ENCODE measurements at places on chromosomes 1 and 21.

- DNase-seq, result no peak
Observed at GRCh38 chr1:18284805-18285537, 177.4 kb downstream of the IGSF21 start.

DNA sequence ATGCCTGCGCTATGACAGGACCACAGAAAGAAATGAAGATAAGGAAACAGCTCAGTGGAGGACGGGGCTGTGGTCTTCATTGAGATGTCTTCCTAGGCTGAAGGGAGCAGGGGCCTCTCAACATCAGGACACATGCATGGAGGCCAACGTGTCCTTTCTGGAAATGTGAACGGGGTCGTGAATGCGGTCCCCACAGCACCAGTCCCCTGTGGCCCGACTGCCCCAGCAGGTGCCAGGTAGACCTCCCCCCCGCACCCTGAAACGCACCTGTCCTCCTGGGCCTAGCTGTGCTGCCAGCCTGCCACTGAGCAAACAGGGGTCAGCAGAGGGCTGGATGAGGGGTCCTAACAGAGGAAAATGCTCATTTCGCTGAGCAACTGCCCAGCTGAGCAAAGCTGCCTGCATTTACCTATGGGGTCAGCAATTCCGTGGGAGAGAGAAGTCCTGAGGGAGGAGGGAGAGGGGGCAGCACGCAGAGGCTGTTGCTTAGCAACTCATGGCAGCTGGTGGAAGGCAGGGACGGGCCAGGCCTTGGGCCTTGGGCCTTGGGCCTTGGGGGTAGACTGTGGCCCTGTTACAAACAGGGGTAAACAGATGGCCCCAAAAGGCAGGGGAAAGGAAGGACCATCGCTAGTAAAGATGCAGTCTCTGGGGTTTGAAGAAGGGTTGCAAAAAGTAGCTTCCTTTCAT is 77.4 kb downstream of the NPHP4 start:
- DNase-seq, result no peak

DNA sequence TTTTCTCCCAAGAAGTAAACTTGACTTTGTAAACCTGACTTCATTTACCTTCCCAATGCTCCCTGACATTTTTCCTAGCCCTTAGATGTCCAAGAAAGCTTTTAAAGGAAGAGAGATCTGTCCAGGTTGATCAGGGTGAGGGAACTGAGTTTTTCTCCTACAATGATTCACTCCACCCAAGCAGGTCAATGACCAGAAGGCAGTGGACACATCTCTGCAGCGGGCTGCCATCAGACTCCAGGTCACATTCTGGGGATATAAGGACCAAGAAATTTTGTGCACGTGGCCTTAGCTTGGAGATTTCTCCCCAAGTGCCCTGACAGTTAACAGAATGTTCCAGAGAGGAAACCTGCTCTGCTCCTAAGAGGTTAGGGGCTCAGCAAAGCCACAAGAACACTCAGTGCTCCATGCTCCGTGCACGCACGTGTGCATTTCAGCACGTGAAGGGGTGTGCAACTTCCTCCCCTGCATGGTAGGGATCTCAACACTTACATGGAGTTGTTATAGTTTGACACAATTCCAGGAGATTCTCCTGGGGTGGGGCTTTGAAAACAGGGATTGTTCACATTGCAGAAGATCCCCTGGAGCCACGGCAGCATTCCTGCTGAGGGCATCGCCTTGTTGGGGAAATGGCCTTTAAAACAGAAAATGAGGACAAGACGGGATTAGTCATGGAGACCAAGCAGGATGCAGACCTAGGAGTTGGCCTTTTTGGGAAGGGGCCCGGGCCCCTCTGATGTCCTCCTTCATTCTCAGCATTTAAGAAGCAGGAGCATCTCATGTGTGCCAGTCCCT is 9.8 kb downstream of the ABCA4 start:
- DNase-seq, result no peak

DNA sequence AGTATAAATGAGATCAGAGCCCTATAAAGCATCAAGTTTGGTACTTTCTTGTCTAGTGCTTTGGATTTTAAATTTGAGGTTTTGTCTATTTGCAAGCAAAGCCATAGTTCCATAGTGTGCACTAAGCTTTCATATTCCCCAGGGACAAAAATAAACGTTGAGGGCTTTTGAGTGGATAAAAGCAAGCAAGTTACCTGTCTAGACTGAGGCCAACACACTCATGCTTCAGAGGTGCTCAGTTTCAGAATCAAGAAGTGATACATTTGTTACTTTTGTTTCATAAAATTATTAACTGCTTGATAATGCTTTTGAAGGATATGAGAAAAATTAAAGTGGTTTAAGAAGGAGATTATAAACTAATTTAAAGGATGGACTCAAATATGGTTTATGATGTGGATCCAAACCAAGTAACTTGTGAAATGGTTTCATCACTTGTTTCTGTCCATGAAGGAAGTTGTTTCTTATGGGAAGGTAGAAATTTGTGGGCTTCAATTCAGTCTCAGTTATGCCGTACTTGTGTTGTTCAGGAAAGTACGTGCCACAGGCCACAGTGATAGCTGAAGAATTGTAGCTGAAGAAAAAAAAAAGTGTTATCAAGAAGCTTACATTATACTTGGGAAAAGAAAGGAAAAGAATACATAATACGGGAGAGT is 71.2 kb downstream of the CHRM3 start:
- DNase-seq, result no peak

DNA sequence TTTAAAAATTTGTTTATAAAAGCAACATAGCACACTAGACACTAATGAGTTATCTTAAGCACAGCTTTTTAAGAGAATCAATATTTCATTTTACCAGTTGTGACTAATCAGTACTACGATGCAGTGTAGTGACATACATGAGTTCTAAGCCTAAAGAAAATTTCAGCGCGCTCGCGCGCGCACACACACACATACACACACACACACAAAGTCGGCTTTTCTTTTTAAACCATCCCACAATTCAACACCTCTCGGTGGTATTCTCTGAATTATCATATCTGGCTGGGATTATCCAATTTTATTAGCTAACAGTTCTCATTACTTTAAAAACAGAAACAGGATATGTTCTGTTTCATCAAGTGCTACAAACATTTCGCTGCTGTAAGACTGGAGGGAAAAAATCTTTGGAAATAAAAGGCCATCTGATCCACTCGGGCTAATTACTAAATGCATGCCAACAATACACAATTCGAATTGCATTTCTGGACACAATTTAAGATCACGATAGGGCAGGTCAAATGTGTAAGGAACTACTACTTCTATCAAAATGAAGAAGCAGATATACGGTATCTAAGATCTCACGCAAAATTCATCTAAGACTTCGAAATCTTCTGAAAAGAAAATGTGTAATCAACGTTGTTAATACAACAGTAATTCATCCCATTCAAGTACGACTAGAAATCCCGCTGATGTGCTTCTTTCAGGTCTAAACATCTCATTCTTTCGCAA is 1.2 kb downstream of the TUT4 start:
- no peak for DNase-seq

GRCh38 chr21:32348604-32349332 is 44.0 kb downstream of the URB1 start:
- no peak for DNase-seq

- DNase-seq, result no peak
Observed at GRCh38 chr1:93771843-93772242, 90.2 kb upstream of the BCAR3 start.

GRCh38 chr1:229980009-229980408 is 87.0 kb upstream of the GALNT2 start:
- no peak for DNase-seq

DNA sequence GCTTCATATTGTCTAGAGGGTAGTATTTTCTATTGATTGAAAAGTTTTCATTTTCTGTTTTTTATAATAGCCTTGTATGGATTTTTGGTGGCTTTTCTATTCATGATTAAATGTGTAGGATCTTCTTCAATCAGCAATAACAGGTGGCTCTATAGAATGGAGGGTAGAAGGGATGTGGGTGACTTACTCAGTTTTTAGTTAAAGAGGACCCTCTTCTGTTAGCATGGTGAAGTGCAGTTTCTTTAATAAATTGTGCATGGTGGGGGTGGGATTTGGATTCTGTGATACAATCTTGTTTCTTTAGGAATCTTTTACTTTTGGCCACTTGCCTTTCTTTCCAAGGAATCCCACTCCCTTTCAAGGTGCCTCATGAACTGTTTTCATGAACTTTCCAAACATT is 64.7 kb downstream of the SLC35A3 start:
- DNase-seq, result peak; percentile 18

DNA sequence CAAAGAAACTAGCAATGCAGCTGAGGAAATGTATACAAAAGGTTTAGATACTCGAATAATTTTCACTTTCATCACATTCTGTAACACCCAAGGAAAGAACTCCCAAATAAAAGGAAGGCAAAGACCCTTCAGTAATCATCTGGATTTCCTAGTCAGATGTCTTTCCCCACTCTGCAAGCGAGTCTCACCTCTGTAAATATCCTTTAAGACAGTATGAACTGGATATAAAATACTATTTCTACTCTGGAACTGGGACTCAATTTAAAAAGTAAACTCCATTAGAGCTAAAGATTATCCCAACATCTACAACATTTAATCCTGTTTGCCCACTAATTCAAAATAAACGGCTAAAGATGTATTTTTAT is 27.0 kb downstream of the C2CD2 start:
- no peak for DNase-seq

- peak; percentile 43 for DNase-seq
Observed at GRCh38 chr1:40532844-40533424, 1.5 kb downstream of the ZNF684 start.

DNA sequence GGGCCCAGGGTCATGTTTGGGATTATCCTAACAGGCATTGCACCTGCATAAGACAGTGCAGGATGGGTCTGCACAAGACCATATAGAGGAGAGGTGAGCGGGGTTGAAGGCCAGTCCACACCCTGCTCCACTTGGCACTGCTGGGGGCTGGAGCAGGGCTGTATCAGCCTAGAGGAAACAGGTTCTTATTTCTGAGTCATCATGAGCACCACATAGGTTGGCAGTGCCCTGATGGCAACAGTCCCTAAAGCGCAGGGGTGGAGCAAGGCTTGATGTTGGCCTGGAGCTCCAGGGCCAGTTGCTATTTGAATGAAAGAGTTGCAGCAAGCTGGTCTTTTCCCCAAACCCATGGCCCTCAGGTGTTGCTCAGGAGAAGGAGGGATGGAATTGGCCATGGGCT is 29.8 kb upstream of the BMP8B start:
- DNase-seq, result no peak

- DNase-seq, result no peak
Observed at GRCh38 chr1:171910786-171911185, 69.5 kb downstream of the DNM3 start.

GRCh38 chr1:155650231-155650757 is 38.3 kb downstream of the YY1AP1 start:
- no peak for DNase-seq

- DNase-seq, result no peak
Observed at GRCh38 chr21:43358940-43359822, 67.8 kb downstream of the SIK1 start.

- no peak for DNase-seq
Observed at GRCh38 chr1:67558449-67559193, 126.4 kb upstream of the GADD45A start.

DNA sequence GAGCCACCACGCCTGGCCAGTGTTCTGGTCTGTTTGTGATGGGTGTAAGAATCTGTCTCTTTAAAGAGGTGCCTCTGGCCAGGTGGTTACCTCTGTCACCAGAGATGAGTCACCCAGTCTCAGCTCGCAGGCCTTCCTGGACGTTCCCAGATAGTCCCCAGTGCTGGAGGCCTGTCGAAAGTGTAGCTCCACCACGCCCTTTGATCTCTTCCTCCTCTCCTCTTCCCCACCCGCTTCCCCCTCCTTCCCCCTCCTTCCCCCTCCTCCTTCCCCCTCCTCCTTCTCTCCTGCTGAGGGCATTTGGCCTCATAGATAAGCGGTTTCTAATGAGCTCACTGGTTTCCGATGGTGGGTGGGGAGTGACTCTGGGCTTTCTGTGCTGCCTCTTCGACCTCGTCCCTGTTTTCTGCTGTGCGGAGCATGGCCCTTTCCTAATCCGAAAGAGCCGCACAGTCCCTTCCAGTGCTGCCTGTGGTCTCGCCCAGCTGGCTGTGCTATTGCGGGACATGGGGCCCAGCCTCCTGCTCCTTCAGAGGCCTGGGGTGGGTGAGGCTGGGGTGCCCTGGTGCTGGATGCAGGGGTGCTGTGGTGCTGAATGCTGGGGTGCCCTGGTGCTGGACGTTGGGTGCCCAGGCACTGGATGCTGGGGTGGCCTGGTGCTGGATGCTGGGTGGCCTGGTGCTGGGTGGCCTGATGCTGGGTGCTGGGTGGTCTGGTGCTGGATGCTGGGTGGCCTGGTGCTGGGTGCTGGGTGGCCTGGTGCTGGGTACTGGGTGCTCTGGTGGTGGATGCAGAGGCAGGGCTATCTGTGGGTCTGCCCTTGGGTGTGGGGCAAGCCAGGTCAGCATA is 19.2 kb downstream of the AGPAT3 start:
- DNase-seq, result no peak

DNA sequence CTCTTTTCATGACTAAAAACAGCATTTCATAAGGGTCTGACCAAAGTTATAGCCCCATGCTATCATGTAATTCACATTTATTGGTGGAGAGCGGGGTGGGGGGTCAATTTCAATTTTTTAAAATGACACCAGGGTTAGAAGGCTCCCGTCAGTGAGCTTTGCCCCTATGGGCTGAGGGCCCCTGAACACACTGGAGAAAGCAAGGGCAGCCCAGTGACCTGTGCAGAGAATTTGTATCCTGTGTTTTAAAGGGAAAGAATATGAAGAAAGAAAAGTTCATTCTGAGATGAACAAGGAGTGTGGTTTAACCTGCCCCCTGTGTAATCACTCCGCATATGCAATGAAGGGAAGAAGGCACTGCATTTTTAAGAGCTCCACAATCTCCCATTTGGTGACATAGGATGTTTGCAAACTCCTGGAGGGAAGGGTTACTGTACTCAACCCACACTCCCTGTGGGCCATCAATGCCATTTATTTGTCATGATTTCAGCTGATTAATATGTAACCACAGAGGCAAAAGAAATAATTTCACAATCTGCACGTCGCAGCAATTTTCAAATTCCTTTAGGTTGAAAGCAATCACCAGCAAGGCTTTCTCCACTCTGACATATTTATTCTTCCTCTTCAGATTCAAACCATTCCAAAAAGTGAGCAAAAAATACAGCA is 95.6 kb downstream of the ZNF281 start:
- DNase-seq, result no peak

DNA sequence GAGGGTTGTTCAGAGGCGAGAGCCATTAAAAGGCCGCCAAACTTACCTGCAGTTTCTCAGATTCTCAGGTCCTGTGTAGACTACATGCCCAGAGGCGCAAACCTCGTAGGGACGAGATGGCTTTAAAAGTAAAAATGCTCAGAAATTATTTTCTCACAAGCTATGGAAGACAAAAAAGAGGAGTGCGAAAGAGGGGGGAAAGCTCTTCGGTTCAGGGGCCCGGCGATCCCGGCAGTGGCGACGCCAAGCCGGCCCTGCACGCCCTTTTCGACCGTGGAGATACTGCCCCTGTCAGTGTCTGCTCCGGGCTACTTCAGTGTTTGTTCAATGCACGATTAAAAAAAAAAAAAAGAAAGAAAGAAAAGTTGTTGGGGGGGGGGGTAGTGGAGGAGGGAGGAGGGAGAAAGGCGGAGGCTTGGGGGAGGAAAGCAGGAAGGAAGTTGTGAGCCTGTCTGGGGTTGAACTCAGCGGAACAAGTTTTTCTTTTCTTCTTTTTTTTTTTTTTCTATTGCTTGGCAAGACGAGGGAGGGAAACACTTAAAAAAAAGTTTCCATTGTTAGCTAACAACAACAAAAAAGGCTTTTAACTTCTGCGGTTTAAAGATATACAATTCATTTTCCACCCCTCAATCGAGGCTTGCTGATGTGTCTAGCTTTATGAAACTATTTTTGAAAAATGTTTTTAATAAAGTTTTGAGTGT is at the start of gene ITPKB:
Gene ITPKB (minus strand): TSS at position 288 of the 701 bp plus-strand sequence. CDS start 1,824 bp downstream, outside the sequence.
- no peak for DNase-seq

Data from SHP77 (cell line).